ENCODE measurements at places on chromosomes 3 and 15. TPM values are rescaled to one million over a fixed set of nuclear protein-coding genes. Genes with fewer than 3 reads are reported as not detected.

The FHIT gene
- 0.76 TPM for total RNA-seq

The GPR156 gene
- under 0.01 TPM for total RNA-seq

The IL17RD gene
- 1.0 TPM for total RNA-seq

The PATL2 gene
- total RNA-seq = 0.09 TPM

The TGM5 gene
- not detected for total RNA-seq

The GHSR gene
- not detected for total RNA-seq

The NR2E3 gene
- total RNA-seq = 0.22 TPM

The ADAMTS7 gene
- 6.6 TPM for total RNA-seq

The ATP13A4 gene
- total RNA-seq = 0.09 TPM

The PDZRN3 gene
- total RNA-seq = 0.11 TPM

The C3orf22 gene
- not detected for total RNA-seq

The MB21D2 gene
- total RNA-seq = 2.4 TPM

The CCDC80 gene
- 17.3 TPM for total RNA-seq

The SPINT1 gene
- total RNA-seq = 0.34 TPM

The HCLS1 gene
- total RNA-seq = 20.2 TPM

The RBPMS2 gene
- 0.09 TPM for total RNA-seq

The EAF1 gene
- total RNA-seq = 16.2 TPM

The KBTBD13 gene
- total RNA-seq = not detected

The FANCD2OS gene
- not detected for total RNA-seq

The ADAMTS17 gene
- total RNA-seq = 0.33 TPM

The GXYLT2 gene
- 0.09 TPM for total RNA-seq

The EIF4A2 gene
- total RNA-seq = 452 TPM

The ACTRT3 gene
- 1.0 TPM for total RNA-seq

The RTP3 gene
- total RNA-seq = not detected

The MCTP2 gene
- 3.1 TPM for total RNA-seq

The LAMB2 gene
- 689 TPM for total RNA-seq

The SLC7A14 gene
- under 0.01 TPM for total RNA-seq

The SPCS1 gene
- total RNA-seq = 28.9 TPM

The GREM1 gene
- 2.1 TPM for total RNA-seq

The GRM2 gene
- 0.09 TPM for total RNA-seq

The TMEM207 gene
- total RNA-seq = not detected
